GM23338 (cell line): ENCODE measurements at places on chromosomes 12 and 14. TPM values are rescaled to one million over a fixed set of nuclear protein-coding genes. Genes with fewer than 3 reads are reported as not detected.
A peak's percentile ranks its signal among the peaks of the same experiment; 100 is the strongest.

Gene TEDC1
- 3.9 and 16.3 TPM in 2 replicates for total RNA-seq

DNA sequence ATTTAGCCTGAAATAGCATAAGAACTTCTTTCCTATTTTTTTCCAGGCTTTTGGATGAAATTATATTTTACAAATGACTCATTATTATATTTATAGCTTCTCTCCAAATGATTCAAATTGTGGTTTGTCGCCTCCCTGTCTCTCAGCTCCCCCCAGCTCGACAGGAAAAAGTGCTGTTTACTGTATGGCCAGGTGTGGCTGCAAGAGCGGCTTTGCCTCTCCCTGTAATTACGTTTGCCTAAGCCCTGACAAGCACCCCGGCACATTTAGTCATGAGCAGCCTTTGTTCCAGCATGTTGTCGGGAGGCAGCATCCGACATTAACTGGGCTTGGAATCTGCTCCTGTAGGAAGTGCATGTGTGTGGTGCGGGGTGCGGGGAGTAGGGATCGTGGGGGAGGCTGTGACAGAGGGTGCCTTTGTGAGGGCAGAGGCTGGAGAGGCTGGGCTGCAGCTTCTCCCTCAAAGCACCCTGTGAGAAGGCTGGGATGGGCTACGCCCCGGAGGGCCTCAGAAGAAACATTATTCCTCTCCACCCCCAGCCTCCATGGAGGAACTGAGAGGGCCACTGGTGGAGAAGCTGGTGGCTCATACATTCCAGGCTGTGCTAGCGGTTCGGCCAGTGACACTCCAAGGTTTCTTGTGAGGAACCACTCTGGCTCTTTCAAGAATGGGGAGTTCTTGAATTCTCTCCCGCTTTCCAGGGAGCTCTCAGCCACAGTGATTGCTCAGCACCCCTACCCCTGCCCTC lies 42.1 kb upstream of the CTDSP2 start:
- H3K36me3 ChIP-seq: no peaks in the 10 kb centered on the region
- H3K4me3 ChIP-seq: peak overlapping the region; percentile 30
- DNase-seq: peak; percentile 76
- peaks cover 21% of the 10 kb centered on the region for H3K4me1 ChIP-seq
- H3K27ac ChIP-seq: no peak overlapping the region

- H3K4me1 ChIP-seq: no peaks in the 10 kb centered on the region
- H3K4me3 ChIP-seq: no peak overlapping the region
- DNase-seq: no peak
- no peaks in the 10 kb centered on the region for H3K36me3 ChIP-seq
- no peak overlapping the region for H3K27ac ChIP-seq
These were observed 289.9 kb upstream of the SFSWAP start for GRCh38 chr12:131420867-131421447.

DNA sequence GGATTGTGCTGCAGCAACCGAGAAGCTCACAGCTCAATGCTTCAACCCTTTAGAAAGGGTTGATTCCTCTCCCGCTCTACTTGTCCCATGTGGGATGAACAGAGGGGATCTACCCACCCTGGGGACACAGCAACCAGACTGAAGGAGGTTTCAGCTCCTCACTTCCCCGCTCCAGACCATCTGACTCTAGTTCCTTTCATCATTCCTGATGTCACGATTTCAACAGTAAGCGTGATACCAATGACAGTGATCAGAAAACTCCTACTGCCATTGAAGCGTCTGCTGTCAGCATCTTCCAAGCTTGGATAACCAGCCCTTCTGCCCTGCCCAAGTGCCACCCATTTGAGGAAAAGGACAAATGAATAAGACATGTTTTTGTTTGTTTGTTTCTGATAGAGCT lies 14.3 kb downstream of the SERPINA1 start:
- peaks cover 9% of the 10 kb centered on the region for H3K4me1 ChIP-seq
- no peak for DNase-seq
- no peaks in the 10 kb centered on the region for H3K36me3 ChIP-seq

Gene LGR5
- total RNA-seq: 0.17 and 0.66 TPM in 2 replicates

- H3K27ac ChIP-seq: no peak overlapping the region
- peaks cover 36% of the 10 kb centered on the region for H3K36me3 ChIP-seq
- no peaks in the 10 kb centered on the region for H3K27me3 ChIP-seq
- no peak for DNase-seq
- no peaks in the 10 kb centered on the region for H3K4me1 ChIP-seq
These were observed 10.9 kb downstream of the AACS start for GRCh38 chr12:125076103-125076502.

DNA sequence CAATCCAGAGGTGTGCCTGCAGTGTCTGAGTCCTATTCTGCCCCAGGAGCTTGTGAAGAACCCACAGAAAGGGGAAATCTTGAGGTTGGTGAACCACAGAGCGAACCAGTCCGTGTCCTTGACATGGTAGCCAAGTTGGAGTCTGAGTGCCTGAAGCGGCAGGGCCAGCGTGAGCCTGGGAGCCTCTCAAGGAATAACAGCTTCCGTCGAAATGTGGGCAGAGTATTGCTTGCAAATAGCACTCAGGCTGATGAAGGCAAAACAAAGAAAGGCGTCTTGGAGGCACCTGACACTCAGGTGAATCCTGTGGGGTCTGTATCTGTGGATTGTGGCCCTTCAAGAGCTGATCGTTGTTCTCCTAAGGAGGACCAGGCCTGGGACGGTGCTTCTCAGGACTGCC lies 60.5 kb downstream of the ATG14 start:
- no peaks in the 10 kb centered on the region for H3K36me3 ChIP-seq
- no peak for DNase-seq
- no peaks in the 10 kb centered on the region for H3K27me3 ChIP-seq
- H3K4me3 ChIP-seq: no peak overlapping the region
- no peak overlapping the region for H3K27ac ChIP-seq

GRCh38 chr12:83214185-83214584 lies 527.5 kb downstream of the TMTC2 start:
- no peak for DNase-seq
- no peak overlapping the region for H3K4me3 ChIP-seq
- H3K27ac ChIP-seq: no peak overlapping the region
- H3K36me3 ChIP-seq: no peaks in the 10 kb centered on the region

Gene CS
- total RNA-seq: 163 and 166 TPM in 2 replicates

GRCh38 chr14:32472076-32472475 lies 143.0 kb downstream of the AKAP6 start:
- H3K4me3 ChIP-seq: no peak overlapping the region
- H3K36me3 ChIP-seq: no peaks in the 10 kb centered on the region
- H3K27ac ChIP-seq: peak overlapping the region; percentile 17; the same call in 1 of the 2 replicates
- no peaks in the 10 kb centered on the region; the same call in 1 of the 2 replicates for H3K4me1 ChIP-seq
- H3K27me3 ChIP-seq: no peaks in the 10 kb centered on the region

Gene CIDEB
- 4.6 and 8.9 TPM in 2 replicates for total RNA-seq

DNA sequence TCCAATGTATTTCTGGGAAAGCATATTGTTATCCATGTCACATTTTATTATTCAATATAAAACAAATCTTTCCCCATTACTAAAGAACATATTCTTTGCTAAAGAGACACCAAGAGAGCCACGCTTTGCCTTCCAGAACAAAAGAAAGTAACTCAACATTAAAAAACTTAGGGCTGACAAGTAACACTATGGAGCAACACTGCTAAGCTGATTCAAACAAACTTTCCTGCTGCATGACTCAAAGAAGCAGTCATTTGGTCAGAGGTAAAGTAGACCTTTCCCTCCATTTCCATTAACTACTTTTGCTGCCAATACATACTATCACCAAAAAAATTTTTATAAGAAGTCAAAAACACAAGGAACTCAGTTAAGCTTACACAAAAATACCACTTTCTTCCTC lies 83.0 kb downstream of the DENND5B start:
- no peaks in the 10 kb centered on the region for H3K27me3 ChIP-seq
- H3K27ac ChIP-seq: peak overlapping the region; percentile 91
- no peaks in the 10 kb centered on the region for H3K36me3 ChIP-seq
- DNase-seq: no peak

GRCh38 chr12:106816231-106816630 lies 41.7 kb downstream of the RIC8B start:
- peaks cover 36% of the 10 kb centered on the region for H3K4me1 ChIP-seq
- H3K27ac ChIP-seq: peak overlapping the region; percentile 13; the same call in 1 of the 2 replicates
- no peaks in the 10 kb centered on the region for H3K27me3 ChIP-seq
- H3K36me3 ChIP-seq: 0 out of 2 replicates have a peak, but pooled peaks cover 4% of the 10 kb centered on the region

Gene CDKN1B
- 27.9 and 30.6 TPM in 2 replicates for total RNA-seq

DNA sequence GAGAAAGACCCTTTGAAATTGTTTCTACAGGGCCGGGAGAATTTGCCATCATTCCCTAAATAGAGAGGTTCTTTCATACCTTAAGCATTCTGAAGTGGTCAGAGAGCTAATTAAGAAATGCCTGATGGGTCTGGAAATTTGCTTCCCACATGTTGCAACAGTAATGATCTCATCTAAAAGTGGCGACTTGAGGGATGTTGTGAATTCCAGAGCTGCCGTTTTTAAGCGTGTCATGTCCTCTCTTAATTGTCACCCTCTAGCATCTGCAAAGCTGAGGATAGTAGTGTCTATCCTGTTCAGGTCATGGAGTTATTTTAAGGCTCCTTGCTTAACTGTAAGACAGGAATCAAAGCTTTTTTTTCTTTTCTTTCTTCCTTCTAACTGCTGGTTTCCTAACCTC lies 60.4 kb downstream of the FOS start:
- no peak overlapping the region for H3K27ac ChIP-seq
- H3K27me3 ChIP-seq: no peaks in the 10 kb centered on the region
- H3K36me3 ChIP-seq: no peaks in the 10 kb centered on the region
- H3K4me3 ChIP-seq: no peak overlapping the region
- DNase-seq: no peak

DNA sequence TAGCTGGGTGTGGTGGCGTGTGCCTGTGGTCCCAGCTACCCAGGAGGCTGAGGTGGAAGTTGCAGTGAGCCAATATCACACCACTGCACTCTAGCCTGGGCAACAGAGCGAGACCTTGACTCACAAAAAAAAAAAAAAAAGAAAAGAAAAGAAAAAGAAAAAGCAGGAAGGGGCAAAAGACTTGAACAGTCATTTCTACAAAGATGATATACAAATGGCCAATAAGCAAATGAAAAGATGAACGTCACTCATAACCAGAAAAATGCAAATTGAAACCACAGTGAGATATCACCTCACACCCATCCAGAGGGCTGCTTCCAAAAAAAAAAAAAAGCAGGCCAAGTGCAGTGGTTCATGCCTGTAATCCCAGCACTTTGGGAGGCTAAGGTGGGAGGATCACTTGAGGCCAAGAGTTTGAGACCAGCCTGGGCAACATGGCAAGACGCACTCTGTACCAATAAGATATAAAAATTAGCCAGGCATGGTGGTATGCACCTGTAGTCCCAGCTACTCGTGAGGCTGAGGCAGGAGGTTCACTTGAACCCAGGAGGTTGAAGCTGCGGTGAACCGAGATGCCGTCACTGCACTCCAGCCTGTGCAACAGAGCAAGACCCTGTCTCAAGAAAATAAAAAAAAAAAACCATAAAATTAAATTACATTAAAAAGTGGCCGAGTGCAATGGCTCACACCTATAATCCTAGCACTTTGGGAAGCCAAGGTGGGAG lies 20.5 kb downstream of the UBC start:
- DNase-seq: no peak
- no peaks in the 10 kb centered on the region for H3K36me3 ChIP-seq
- no peak overlapping the region for H3K27ac ChIP-seq
- no peaks in the 10 kb centered on the region for H3K4me1 ChIP-seq
- no peak overlapping the region for H3K4me3 ChIP-seq
